ENCODE measurements at places on chromosomes 1 and 21.

- no peaks in the 10 kb centered on the region for H3K4me1 ChIP-seq
- H3K36me3 ChIP-seq = no peaks in the 10 kb centered on the region
- no peak for DNase-seq
Observed at GRCh38 chr1:59927213-59927612, 640 bp upstream of the CYP2J2 start.

DNA sequence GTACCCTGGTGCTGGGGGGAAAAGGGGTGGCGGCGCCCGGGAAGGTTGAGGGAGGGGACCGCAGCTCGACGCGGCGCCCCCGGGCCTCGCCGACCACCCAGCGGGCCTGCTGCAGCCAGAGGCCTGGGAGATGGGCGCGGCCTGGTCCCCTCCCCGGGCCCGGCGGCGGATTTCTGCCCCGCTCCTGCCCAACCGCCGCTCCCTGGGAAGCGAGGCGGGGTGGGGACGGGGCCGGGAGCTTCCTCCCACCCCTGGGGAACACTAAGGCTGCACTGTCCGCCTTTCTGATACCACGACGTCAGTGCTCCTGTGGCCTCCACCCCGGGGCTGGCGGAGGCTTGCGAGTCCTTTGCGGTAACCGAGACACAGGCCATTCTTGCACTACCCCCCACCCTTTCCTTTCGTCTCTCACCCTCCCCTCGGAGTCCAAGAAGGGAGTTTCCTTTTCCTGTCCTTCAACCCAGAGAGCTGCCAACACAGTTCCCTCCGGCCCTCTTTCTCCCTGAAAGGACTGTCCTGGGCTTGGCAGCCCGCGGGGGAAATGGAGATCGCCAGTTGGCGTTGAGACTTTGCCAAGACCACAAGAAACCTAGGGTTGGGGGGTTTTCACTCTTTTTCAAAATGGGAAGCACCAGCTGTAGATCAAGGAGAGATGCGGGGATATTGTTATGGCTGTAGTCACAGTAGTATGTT lies 742 bp downstream of the SH3GLB1 start:
- no peaks in the 10 kb centered on the region for H3K36me3 ChIP-seq
- H3K4me1 ChIP-seq = peaks cover 15% of the 10 kb centered on the region
- no peaks in the 10 kb centered on the region for H3K27me3 ChIP-seq
- peak overlapping the region; percentile 95 for H3K4me3 ChIP-seq
- peak; percentile 68 for DNase-seq

- H3K4me3 ChIP-seq = no peak overlapping the region
- no peaks in the 10 kb centered on the region for H3K4me1 ChIP-seq
- H3K36me3 ChIP-seq = no peaks in the 10 kb centered on the region
- no peak overlapping the region for H3K27ac ChIP-seq
- H3K27me3 ChIP-seq = no peaks in the 10 kb centered on the region
- DNase-seq = no peak
Observed at GRCh38 chr1:64595871-64596515, 126.1 kb downstream of the CACHD1 start.

DNA sequence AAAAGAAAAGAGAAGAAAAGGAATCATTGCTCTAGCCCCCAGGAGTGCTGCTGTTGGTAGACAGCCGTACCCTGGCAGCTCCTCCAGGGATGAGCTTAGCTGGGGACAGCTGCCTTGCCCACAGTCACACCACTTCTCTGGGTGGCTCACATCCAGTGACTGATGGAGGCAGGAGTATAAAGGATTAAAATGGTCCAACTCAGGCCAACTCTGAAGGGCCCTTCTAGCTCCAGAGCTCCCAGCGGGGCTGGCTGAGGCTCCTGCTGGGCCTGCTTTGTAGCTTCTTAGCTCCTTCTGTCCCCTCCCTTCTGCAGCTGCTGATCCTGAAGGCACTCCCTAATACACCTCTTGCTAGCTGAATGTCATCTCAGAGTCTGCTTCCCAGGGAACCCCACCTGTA lies 4.4 kb downstream of the CITED4 start:
- peaks cover 11% of the 10 kb centered on the region for H3K4me1 ChIP-seq
- no peaks in the 10 kb centered on the region for H3K27me3 ChIP-seq
- H3K36me3 ChIP-seq = no peaks in the 10 kb centered on the region
- no peak overlapping the region for H3K27ac ChIP-seq
- no peak for DNase-seq

- H3K4me3 ChIP-seq = no peak overlapping the region
- peaks cover 16% of the 10 kb centered on the region for H3K4me1 ChIP-seq
- H3K27ac ChIP-seq = no peak overlapping the region
- no peaks in the 10 kb centered on the region for H3K36me3 ChIP-seq
Observed at GRCh38 chr1:114154146-114154962, 685 bp upstream of the SYT6 start.

DNA sequence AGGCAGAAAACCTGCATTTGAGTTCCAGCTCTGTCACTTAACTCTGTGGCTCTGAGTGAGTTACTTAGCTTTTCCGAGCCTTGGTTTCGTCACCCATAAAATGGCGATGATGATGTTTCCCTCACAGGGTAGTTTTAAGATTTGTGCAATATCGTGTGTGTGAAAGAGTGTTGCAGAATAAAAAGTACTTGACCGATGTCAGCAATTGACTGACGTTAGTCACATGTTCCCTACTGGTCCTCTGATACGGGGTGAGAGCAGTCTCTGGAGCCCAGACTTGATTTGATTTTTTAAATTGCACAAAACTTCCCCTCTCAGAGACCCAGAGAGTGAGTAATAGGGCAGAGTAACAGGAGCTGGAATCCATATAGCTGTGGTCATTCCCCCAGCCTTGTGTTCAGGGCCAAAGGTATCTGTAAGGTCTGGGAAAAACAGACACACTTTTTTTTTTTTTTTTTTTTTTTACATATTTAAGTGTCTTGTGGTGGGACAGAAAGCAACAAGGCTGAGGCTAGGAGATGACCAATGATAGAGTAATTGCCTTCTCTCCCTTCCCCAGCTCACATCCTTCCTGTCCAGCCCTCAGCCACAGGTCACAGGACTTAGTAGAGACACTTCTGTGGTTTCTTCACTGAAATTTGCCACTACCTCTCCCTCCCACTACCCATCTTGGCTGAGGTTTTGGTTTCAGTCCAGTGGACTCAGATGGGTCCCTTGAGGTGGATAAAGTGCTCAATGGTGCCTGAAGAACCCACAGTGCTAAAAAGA lies 2.0 kb downstream of the FCER1G start:
- H3K4me3 ChIP-seq = no peak overlapping the region
- H3K27ac ChIP-seq = peak overlapping the region; percentile 44
- no peaks in the 10 kb centered on the region for H3K27me3 ChIP-seq
- no peak for DNase-seq

DNA sequence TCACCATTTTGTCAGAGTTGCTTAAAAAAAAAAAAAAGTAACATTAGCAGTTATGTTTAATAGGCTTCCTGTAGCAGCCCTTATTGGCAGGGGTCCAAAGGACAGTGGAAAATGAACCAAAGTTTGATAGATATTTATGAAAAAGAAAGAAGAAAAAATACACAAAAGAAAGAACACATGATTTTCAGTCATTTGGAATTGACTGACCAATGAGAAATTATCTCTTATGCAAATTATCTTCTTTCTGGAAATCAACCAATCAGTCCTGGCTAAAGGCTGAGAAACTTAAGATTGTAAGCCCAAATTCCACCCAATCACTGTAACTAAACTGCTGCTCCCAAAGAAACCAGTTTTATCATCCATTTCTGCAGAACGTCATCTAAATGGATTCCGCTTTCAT lies 282.4 kb downstream of the TM2D1 start:
- DNase-seq = no peak
- H3K36me3 ChIP-seq = no peaks in the 10 kb centered on the region
- no peak overlapping the region for H3K4me3 ChIP-seq
- no peak overlapping the region for H3K27ac ChIP-seq

DNA sequence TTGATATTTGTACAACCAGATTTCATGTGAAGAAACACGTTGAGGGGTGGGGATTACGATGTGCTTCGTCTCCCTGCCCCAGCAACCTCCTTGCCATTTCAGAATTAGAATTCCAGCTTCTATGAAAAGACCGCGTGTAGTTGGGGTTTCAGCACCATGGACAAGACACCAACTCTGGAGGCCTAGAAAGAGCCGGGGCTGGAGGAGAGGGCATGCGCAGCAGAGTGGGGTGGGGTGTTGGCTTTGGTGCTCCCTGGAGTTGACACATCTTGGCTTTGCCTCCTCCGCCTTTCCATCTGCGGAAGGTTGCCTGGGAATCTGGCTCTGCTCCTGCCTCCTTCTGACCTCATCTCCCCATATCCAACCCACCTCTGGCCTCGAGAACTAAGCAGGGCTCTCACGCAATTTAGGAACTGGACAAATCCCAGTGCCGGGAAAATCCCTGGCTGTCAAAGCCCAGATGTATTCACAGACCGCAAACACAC lies 11.8 kb downstream of the HTR6 start:
- no peak overlapping the region for H3K27ac ChIP-seq
- H3K4me1 ChIP-seq = no peaks in the 10 kb centered on the region
- H3K27me3 ChIP-seq = no peaks in the 10 kb centered on the region
- H3K36me3 ChIP-seq = no peaks in the 10 kb centered on the region
- DNase-seq = peak; percentile 74
- no peak overlapping the region for H3K4me3 ChIP-seq

GRCh38 chr21:43331962-43332828 lies 94.7 kb downstream of the SIK1 start:
- no peak overlapping the region for H3K4me3 ChIP-seq
- H3K36me3 ChIP-seq = no peaks in the 10 kb centered on the region
- peak overlapping the region; percentile 68 for H3K27ac ChIP-seq
- DNase-seq = peak; percentile 54

DNA sequence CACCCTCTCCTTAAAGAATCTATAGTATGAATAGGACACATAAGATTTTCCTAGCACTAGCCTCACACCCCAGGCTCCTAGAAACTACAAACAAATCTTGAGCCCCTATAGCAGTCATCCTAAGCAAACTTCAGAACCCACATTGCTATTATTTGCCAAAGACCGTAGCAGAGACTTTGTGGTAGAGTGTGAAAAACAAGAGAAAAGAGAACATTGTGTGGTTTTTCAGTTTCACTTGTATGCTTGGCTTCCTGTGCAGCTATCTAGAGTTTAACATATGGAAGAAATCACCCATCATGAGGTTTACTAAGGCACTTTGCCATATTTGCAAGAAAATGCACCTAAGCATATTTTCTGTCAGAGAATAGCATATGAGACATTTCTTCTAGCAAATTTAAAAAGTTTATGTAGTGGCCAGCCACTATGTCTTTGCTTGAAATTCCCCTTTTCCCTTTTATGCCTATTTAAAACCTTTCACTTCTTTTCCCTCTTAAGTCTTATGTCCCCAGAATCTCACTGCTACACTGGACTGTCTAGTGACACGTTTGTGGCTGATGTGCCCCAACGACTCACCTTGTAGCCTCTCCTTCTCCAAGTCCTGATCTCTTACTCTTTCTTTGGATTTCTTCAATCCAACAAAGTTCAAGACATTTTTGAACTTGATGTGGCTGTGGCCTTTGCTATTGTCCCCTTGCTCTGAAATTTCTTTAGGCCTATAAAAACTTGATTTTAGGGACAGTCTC lies 25.6 kb downstream of the CCDC190 start:
- peaks cover 12% of the 10 kb centered on the region for H3K4me1 ChIP-seq
- H3K36me3 ChIP-seq = no peaks in the 10 kb centered on the region
- H3K27me3 ChIP-seq = no peaks in the 10 kb centered on the region
- H3K4me3 ChIP-seq = no peak overlapping the region
- DNase-seq = no peak

- H3K27me3 ChIP-seq = no peaks in the 10 kb centered on the region
- DNase-seq = no peak
- no peak overlapping the region for H3K4me3 ChIP-seq
- no peaks in the 10 kb centered on the region for H3K36me3 ChIP-seq
- no peak overlapping the region for H3K27ac ChIP-seq
- H3K4me1 ChIP-seq = no peaks in the 10 kb centered on the region
Observed at GRCh38 chr1:11530731-11531311, 51.9 kb downstream of the DISP3 start.

DNA sequence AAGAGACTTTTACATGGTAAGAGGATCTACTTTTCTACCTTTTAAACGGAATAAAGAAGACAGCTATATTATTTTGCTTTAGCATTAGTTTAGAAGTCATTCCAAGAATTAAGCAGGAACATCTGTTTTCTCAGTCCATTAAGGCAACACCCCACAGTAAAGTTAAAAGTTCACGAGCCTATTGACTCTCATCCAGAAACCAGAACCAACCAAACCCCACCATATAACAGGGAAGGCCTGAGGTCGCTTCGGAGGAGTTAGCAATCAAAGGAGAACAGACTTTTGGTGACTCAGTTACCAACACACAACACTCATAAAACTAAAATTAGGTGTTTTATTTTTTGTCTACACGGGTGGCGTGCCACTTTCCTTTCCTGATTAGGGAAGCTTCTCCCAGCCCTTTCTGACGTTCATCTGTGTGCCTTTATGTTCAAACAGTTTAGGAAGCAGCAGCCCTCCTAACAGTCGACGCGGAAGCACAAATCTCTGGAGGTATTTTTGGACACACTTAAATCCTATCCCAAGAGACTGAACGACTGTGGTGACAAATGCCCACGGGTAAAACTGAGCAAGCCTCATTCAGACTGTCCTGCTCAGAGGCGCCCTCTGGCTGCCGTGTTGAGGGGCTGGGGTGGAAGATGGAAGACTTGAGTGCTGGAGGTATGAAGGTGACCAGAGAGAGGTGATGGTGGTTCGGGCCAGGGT lies 8.6 kb upstream of the PLA2G2C start:
- no peaks in the 10 kb centered on the region for H3K27me3 ChIP-seq
- peaks cover 13% of the 10 kb centered on the region for H3K4me1 ChIP-seq
- no peak overlapping the region for H3K27ac ChIP-seq
- H3K4me3 ChIP-seq = no peak overlapping the region
- DNase-seq = peak; percentile 69

- H3K4me3 ChIP-seq = no peak overlapping the region
- no peaks in the 10 kb centered on the region for H3K36me3 ChIP-seq
- no peak overlapping the region for H3K27ac ChIP-seq
- H3K4me1 ChIP-seq = no peaks in the 10 kb centered on the region
- DNase-seq = no peak
- no peaks in the 10 kb centered on the region for H3K27me3 ChIP-seq
Observed at GRCh38 chr1:178166429-178167024, 72.6 kb downstream of the RASAL2 start.

DNA sequence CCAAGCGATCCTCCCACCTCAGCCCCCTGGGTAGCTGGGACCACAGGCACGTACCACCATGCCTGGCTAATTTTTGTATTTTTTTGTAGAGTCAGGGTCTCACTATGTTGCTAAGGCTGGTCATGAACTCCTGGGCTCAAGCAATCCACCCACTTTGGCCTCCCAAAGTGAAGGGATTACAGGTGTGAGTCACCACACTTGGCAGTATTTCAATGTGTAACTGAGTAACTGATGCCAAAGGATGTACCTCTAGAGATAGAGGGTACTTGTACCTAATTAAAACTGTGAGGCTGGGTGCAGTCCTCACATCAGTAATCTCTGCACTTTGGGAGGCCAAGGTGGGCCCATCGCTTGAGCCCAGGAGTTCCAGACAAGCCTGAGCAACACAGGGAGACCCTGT lies 258.7 kb upstream of the DMRTA2 start:
- H3K4me1 ChIP-seq = no peaks in the 10 kb centered on the region
- no peaks in the 10 kb centered on the region for H3K36me3 ChIP-seq
- no peaks in the 10 kb centered on the region for H3K27me3 ChIP-seq
- H3K27ac ChIP-seq = no peak overlapping the region
- DNase-seq = no peak

GRCh38 chr1:226632169-226632879 lies 83.8 kb downstream of the STUM start:
- peaks cover 32% of the 10 kb centered on the region for H3K4me1 ChIP-seq
- no peaks in the 10 kb centered on the region for H3K36me3 ChIP-seq
- no peak for DNase-seq
- H3K27me3 ChIP-seq = no peaks in the 10 kb centered on the region
- H3K4me3 ChIP-seq = no peak overlapping the region

All from testis (tissue), 5 donors.